NK-92 treated with Interleukin-12 subunit alpha and Interleukin-12 subunit beta, amount 100 ng/mL, for 24 hours (cell line): ENCODE measurements at places on chromosomes 16 and 17.

DNA sequence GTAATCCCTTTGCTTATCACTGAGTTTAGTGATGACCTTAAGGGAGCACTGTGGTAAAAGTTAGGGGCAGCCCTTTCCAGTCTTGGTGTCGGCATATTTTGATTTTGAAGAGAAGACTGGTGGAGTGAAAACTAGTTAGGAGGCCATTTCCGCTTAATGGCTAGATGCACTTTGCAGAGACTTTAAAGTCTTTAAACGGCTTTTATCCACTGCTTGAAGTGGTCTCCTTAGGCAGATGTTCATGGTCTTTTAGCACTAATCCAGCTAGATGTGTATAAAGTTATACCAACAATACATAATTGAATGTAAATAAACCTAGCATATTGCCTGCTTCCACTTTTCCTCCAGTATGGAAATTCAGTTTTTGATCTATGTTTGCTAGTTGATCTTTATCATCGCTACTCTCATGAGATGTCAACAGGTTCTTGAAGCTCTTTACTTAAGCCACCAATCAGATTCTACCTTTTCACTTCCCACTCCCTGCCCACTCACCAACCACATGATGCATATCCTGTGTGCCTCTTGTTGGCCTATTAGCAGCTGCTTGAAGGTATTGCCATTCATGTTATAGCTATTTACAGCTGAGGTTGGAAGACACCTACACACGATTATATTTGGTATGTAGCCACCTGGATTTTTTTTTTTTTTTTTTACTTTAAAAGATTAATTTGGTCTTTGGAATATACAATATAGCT lies 132.0 kb downstream of the NLK start:
- DNase-seq = no peak

DNA sequence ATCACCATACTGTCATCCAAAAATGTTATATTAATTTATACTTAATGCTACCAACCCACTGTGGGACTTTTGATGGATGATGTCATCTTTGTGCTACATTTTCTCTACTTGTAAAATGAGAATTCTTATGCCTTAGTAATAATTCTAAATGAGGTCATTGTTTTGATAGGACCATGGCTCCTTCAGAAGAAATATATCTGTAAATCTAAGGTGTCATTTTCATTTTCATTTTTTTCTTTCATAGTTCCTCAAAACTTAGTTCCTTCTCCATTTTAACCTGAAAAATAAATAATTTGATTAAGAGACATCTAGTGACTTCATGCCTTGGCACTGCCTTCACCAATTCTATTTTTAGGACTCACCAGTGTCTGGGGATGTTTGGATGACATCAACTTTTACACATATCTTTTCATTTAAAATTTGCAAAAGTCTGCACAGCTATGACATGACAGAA lies 48.7 kb downstream of the GPRC5B start:
- no peak for DNase-seq

GRCh38 chr17:60971515-60972369 lies 294.1 kb downstream of the BCAS3 start:
- DNase-seq = no peak

DNA sequence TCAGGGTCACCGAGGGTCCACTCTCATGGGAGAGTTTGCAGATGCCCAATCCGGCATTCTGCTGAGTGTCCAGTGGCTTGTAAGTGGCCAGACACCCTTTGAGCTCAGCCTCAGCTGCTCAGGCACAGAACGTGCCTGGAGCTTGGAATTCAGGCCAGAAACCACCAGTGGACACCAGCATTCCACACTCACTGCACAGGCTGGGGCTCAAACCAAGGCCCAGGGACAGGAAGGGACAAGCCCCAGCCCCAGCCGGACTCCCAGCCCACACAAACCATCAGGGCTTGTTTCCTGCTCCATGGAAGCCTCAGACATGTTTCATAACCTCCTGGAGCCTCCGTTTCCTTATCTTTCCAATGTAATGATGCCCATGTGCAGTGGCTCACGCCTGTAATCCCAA lies 5.0 kb upstream of the NPRL3 start:
- DNase-seq = no peak

DNA sequence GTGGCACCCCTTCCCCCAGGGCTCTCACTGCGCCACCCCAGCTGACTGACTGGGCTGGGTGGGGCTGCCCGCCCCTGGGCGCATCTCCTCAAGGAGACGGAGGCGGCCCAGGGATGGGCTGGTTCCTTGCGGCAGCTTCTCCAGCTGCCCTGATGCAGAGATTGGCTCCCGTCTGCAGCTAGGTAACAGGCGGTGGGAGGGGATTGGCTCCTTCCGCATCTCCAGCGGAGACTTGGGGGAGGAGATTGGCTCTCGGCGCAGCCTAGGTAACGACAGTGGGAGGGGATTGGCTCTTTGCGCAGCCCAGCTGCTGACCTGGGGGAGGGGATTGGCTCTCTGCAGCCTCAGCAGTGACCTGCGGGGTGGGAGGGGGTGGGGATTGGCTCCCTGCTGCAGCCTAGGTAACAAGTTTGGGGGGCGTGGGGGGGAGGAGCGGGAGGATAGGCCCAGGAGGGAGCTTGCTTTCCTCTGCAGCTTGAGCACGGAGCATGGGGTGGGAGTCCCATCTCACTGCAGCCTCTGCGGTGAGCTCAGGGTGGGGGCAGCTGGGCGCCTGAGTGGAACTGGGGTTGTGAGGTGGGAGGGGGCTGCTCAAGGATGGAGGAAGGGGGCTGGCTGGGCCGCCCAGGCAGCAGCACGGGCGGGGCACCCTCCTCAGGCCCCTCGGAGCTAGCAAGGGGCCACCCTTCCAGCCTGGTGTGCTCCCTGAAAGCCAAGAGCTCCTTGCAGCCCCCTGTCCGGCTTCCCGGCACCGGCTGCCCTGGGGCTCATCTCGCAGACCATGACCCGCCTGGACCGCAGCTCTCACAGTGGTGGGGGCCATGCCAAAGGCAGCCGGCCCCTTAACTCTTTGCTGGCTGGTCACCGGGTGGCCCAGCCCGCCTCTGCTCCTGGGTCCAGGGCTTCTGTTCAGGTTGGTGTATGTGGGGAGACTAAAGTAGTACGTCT lies 6.4 kb downstream of the NFE2L1 start:
- DNase-seq = no peak

DNA sequence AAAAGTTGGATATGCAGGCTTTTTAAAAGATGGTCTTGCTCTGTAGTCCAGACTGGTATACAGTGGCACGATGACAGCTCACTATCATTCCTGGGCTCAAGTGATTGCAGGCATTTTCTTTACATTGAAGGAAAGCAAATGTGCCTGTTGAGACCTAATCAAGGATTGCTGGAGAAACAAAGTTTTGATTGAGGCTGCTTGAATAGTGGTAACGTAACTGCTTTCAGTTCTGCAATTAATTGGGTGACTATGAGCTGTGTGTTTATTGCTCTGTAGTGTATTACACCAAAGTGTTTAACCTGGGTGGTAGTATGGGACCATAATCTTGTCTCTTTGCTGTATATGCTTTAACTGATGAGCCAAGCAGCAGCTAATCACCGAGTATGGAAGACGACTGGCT lies 2.3 kb downstream of the UBB start:
- DNase-seq = no peak

DNA sequence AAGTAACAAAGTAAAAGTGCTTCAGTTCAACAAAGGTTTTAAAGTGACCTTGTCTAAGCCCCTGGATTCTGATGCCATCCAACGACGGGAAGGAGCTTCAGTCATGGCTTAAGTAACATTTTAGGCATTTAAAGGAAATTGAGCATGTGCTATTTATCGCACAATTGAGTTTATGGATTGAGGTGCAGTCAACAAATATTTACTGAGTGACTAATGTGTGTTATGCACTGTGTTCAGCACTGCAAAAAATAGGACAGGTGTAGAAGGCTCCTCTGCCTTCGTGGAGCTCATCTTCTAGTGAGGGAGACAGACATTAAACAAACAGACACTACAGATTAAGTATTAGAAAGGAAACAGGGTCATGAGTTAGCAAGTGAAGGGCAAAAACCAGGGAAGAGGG lies 12.5 kb downstream of the TMIGD1 start:
- DNase-seq = no peak

DNA sequence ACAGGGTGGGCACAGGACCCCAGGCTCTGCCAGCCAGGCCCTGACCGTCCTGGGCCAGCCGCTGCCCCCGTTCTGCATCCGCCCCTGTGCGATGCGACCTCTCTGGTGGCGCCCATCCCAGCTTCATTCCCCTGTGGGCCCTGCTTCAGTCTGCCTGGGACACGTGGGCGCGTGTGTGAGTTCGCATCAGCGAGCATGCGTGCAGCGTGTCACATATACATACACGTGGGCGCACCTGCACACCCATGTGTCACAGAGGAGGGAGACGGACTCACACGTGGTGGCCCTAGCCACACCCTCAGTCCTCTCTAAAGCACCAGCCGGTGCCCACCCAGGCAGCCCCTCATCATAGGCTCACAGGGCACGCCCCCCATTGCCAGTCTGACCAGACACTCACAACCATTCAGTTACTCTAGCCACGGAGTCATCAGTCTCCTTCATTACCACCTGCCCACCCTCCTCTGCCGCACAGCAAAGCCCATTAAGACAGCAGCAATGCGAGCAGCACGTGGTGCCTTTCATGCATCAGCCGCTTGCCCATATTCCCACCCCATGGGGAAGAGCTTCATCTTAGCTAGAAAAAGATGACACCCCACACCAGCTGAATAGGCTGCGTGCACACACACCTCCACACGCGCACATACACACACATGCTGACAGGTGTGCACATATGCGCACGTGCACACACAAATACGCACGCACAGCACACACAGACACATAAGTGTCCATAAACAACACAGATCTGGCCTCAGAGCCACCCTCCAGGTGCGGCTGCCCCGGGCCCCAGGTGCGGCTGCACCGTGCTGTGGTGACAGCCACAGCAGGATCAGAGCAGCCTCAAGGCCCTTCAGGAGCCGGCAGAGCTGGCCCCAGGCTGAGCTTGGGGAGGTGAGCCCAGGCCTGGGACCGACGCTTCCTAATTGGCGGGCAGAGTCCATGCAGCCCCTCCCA lies 9.5 kb upstream of the CDH15 start:
- DNase-seq = no peak

GRCh38 chr17:10620823-10621222 lies 36.3 kb downstream of the MYH3 start:
- no peak for DNase-seq
